IMR-90 (cell line): ENCODE measurements at places on chromosomes 7 and 10. TPM values are rescaled to one million over a fixed set of nuclear protein-coding genes. Genes with fewer than 3 reads are reported as not detected.

- no peaks in the 10 kb centered on the region for H3K27me3 ChIP-seq
- no peak overlapping the region for H3K27ac ChIP-seq
- H3K4me3 ChIP-seq: no peak overlapping the region
- H3K36me3 ChIP-seq: no peaks in the 10 kb centered on the region
- peak; percentile 13 for DNase-seq
- H3K4me1 ChIP-seq: no peaks in the 10 kb centered on the region
Observed at GRCh38 chr10:107740962-107741690, 576.6 kb upstream of the SORCS1 start.

- DNase-seq: no peak
- H3K4me1 ChIP-seq: no peaks in the 10 kb centered on the region; the same call in 1 of the 2 replicates
- H3K27ac ChIP-seq: no peak overlapping the region
- H3K36me3 ChIP-seq: no peaks in the 10 kb centered on the region
- H3K4me3 ChIP-seq: no peak overlapping the region
- H3K27me3 ChIP-seq: peaks cover 87% of the 10 kb centered on the region
Observed at GRCh38 chr10:124451276-124451675, 1.4 kb upstream of the NKX1-2 start.

DNA sequence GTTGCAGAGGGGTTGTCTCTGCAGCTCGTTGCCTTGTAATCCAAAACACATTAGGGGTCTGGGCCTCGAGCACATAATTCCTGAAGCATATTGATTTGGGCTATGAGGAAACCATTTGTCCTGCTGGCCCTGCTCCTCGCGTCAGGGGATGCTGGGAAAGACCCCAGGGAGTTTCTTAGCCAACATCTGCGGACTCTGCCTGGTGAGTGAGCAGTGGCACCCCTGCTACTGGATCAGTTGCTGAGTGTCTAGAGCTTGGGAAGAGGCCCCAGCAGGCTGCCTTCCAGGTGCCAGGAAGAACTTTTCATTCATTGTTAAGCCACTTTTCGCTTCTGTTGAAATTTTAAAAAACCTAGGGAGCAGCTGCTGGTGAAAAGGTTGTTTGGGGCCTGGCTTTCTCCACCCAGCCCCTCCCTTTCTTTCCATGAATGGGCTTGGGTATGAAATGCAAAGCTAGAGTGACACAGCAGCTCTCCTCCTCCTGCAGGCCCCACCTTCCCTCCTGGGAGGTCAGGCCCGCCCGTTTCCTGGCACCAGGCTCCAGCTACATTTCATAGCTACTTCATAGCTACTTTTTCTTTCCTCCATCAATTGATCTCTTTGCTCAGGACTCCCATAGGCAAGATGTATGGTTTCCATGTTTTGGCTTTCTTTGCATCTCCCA, 26.8 kb downstream of the TACR2 start:
- DNase-seq: peak; percentile 26
- no peak overlapping the region for H3K27ac ChIP-seq
- H3K36me3 ChIP-seq: peaks cover 30% of the 10 kb centered on the region
- H3K4me1 ChIP-seq: no peaks in the 10 kb centered on the region; the same call in 1 of the 2 replicates
- no peaks in the 10 kb centered on the region for H3K27me3 ChIP-seq
- no peak overlapping the region for H3K4me3 ChIP-seq

GRCh38 chr7:128323040-128323439, 20.7 kb downstream of the RBM28 start:
- no peaks in the 10 kb centered on the region for H3K27me3 ChIP-seq
- H3K4me3 ChIP-seq: no peak overlapping the region

DNA sequence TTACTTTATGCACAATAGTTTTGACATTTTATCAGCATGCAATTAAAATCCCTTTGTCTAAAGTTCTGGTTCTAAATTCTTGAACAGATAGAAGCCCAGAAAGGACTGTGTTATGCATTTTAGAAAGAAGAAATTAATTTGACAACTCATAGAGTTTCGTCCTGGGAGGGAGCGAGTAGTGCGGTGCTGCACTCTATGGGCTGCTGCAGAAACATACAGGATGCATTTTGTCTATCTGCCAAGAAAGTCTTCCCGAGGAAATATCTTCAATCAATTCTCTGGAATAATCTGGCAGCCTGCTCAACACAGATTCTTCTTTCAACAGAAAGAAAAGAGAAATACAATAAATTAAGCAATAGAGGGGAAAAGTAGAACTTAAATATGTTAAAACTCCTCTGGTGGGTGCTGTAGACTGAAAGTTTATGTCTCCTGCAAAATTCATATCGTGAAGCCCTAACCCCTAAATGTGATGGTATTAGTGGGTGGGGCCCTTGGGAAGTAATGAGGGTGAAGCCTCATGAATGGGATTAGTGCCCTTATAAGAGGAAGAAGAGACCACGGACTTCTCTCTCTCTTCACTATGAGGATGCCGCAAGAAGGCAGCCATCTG, 39.0 kb upstream of the IFRD1 start:
- peaks cover 3% of the 10 kb centered on the region; the same call in 1 of the 2 replicates for H3K4me1 ChIP-seq
- peaks cover 12% of the 10 kb centered on the region for H3K27me3 ChIP-seq
- no peak overlapping the region for H3K27ac ChIP-seq

DNA sequence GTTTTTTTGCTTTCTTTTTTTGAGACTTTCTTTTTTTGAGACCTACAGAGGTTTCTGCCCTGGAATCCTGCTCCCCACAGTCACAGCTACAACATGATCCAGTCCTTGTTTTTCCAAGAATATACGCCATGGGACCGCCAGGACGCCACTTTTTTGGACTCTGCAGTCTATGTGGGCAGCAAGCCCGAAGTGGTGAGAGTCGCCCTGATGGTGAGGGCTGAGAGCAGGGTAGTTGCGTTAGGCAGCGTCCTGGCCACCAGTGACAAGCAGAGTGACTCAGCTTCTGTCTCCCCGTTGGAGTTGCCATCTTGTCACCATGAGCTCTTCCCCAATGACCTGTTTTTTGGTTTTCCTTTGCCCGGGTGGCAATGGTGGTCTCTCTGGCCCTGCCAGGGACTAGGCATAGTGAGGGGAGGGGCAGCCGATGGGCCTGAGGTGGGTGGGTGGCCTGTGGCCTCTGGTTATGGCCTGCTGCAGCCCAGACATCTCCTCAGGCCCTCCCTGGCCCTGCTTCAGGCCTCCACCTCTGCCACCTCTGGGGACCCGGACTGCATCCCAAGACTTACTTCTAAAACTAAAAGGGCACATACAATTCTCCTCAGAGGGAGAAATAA, 88.0 kb upstream of the MALRD1 start:
- H3K4me1 ChIP-seq: no peaks in the 10 kb centered on the region; the same call in 1 of the 2 replicates
- DNase-seq: no peak
- no peak overlapping the region for H3K4me3 ChIP-seq

- peak; percentile 83 for DNase-seq
- no peaks in the 10 kb centered on the region for H3K36me3 ChIP-seq
- peaks cover 14% of the 10 kb centered on the region for H3K4me1 ChIP-seq
- H3K27me3 ChIP-seq: no peaks in the 10 kb centered on the region
- H3K27ac ChIP-seq: peak overlapping the region; percentile 13; the same call in 1 of the 2 replicates
Observed at GRCh38 chr10:102752934-102753664, 9.4 kb downstream of the WBP1L start.

OGDHL gene
- total RNA-seq: under 0.01 and 0.18 TPM in 2 replicates

TUBB8 gene
- not detected in 2 replicates for total RNA-seq

OGA gene
- 62.9 and 89.7 TPM in 2 replicates for total RNA-seq

ITGA8 gene
- under 0.01 TPM in 2 replicates for total RNA-seq

MYO1G gene
- under 0.01 TPM in 2 replicates for total RNA-seq
